ENCODE measurements at places on chromosomes 13 and 19. TPM values are rescaled to one million over a fixed set of nuclear protein-coding genes. Genes with fewer than 3 reads are reported as not detected.

The ZNF175 gene
- total RNA-seq, result 9.3 TPM

The HSH2D gene
- not detected for total RNA-seq

The SHISA2 gene
- 1.2 TPM for total RNA-seq

The ZNF737 gene
- 1.1 TPM for total RNA-seq

The ZNF730 gene
- not detected for total RNA-seq

The POU2F2 gene
- 0.70 TPM for total RNA-seq

Measured in MCF 10A (cell line).